ENCODE measurements at places on chromosomes 2 and 18. TPM values are rescaled to one million over a fixed set of nuclear protein-coding genes. Genes with fewer than 3 reads are reported as not detected.

DNA sequence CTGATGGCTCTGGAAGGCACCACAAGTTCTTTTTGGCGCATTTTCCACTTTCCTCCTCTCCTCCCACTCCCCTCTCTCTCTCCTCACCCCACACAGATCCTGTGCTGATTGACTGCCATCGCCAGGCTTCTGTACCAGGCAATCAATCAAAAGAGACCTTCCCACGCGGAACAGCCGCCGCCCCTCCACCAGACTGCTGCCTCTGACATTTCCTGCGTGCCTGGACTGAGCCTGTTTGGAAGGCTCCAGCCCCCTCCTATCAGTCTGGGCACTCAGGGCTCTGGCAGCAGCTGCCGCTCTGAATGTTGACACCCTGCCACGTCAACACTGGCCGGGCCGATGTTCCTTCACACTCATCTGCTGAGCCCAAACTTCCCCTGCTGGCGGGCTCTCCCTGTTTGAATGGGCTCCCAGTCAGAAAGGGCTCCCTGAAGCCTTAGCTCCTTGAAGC lies 467.7 kb downstream of the EPHA4 start:
- peaks cover 11% of the 10 kb centered on the region for H3K4me1 ChIP-seq
- H3K36me3 ChIP-seq = no peaks in the 10 kb centered on the region
- peak; percentile 85 for DNase-seq
- H3K4me3 ChIP-seq = peak overlapping the region; percentile 27
- H3K27me3 ChIP-seq = peaks cover 2% of the 10 kb centered on the region

The CHRNG gene
- not detected for total RNA-seq

DNA sequence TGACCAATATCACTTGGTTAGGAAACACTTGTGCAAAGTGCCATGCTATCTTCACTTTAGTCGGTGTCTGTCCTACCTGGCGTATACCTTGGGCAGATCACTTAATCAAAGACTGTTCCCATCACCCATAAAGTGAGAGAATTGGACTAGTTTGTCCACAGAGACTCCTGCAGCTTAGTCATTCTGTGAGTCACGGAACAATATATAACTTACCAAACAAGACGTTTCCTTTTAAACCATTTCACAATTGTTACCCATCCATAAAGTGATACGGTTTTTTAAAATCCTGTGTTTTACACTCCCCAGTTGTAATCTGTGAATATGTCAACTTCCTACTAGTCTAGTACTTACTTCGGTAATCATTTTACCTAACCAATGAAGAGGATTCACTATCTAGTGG lies 499.3 kb upstream of the SMIM21 start:
- H3K4me1 ChIP-seq = no peaks in the 10 kb centered on the region
- DNase-seq = no peak
- H3K27ac ChIP-seq = no peak overlapping the region
- no peak overlapping the region for H3K4me3 ChIP-seq

The HK2 gene
- 19.3 TPM for total RNA-seq

DNA sequence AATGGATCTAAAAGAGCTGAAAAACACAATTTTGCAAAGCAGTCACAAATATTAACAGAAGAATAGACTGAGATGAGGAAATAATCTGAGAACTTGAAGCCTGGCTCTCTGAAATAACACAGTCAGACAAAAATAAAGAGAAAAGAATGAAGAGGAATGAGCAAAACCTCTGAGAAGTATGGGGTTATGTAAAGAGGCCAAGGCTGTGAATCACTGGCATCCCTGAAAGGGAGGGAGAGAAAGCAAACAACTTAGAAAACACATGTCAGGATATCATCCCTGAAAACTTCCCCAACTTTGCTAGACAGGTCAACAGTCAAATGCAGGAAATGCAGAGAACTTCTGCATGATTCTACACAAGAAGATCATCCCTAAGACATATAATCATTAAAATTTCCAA lies 73.5 kb upstream of the LHCGR start:
- no peaks in the 10 kb centered on the region for H3K27me3 ChIP-seq
- H3K36me3 ChIP-seq = no peaks in the 10 kb centered on the region
- H3K4me1 ChIP-seq = no peaks in the 10 kb centered on the region
- H3K4me3 ChIP-seq = no peak overlapping the region

The OTOS gene
- total RNA-seq = not detected

GRCh38 chr2:2914252-2914651 lies 463.4 kb downstream of the EIPR1 start:
- H3K27me3 ChIP-seq = no peaks in the 10 kb centered on the region
- DNase-seq = no peak
- H3K4me1 ChIP-seq = no peaks in the 10 kb centered on the region
- H3K4me3 ChIP-seq = no peak overlapping the region
- H3K36me3 ChIP-seq = no peaks in the 10 kb centered on the region

GRCh38 chr2:222792001-222792611 lies 68.7 kb upstream of the ACSL3 start:
- peaks cover 23% of the 10 kb centered on the region for H3K4me1 ChIP-seq
- no peaks in the 10 kb centered on the region for H3K36me3 ChIP-seq
- peak; percentile 62 for DNase-seq
- H3K4me3 ChIP-seq = no peak overlapping the region

The ELOA2 gene
- total RNA-seq = not detected

DNA sequence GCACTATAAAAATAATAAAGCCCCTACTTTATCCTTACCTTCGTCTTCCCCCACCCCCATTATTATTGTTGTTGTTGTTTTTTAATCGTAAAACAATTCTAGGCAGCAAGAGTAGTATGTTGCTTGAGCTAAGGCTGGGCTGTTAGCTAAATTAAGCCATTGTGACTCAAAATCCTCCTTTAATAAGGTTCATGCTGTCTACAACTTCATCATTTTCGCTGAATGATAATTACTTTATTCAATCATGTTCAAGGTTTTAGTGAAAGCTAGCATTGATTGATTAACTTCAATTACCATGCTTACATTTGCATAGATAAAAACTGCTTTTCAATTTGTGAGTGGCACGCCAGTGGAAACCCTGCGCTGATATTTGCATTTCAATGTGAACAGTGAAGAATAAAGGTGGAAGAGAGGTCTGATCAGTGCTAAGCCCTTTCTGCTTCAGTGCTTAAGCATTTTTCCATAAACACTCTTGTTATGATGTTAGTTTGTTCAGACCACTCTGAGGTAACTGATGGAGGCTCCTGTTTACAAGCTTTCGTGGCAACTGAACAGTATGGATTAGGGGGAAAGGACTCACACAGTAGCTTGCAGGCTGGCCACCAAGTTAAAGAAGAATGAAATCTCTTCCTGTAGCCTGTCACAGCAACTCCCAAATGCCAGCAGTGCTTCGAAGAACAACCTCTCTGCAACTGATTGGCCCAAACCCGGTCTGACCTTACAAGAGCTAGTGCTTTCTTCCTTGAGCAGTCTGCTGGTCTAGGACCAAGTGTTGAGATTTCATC lies 156.8 kb downstream of the GPD2 start:
- no peaks in the 10 kb centered on the region for H3K4me1 ChIP-seq
- no peak overlapping the region for H3K4me3 ChIP-seq
- no peaks in the 10 kb centered on the region for H3K36me3 ChIP-seq
- no peak for DNase-seq

DNA sequence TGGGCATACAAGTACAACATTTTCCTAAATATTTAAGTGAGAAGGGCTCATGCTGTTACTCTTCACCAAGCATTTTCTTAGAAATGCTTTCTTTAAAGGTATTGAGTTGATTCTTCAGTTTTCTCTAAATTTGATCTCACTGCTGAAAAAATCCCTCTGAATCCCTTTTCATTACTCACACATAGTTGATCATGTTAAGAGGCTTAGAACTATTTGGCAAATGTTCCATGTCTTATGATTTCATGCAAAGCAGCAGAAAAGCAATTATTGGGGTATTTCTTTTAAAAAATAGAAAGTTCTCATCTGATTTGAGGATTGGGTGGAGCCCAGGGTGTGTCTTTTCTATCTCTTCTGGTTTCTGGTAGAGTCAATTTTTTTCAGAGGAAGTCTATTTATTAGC lies 1079.8 kb upstream of the ZEB2 start:
- no peak overlapping the region for H3K4me3 ChIP-seq
- H3K4me1 ChIP-seq = peaks cover 8% of the 10 kb centered on the region

The EMX1 gene
- total RNA-seq = not detected

DNA sequence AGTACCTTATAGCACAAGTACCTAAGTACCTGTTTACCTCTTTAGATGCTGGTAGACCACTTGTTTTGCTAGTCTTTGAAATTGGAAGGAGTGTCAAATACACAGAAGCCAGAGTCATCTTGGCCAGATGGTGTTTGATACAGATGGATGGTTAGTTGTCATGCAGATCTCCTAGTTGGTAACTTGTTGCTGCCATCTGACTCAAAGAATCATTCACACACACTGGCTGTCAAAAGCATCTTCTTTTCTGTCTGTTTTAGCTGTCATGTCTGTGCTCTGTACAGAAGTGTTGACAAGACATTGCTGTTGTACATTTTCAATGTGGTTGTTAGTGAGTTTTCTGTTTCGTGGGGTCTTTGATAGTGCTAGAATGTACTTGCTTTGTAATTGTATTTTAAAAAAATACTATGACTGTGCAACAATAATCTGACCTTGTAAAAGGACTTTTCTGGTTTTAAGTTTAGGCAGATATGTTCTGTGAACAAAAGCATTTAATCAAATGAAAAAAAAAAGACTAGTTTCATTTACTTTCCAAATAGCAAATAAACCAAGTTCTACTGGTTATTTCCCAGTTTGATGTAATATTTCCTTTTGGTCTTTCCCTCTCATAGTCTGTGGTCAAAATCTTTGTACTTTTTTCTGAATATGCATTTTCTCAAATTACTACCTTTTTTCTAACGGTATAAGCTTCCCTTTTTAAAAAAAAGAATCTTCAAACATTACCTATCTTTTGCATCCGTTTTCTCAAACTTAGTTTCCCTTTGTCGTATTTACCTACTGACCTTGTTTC lies 39.9 kb downstream of the TANK start:
- H3K27ac ChIP-seq = no peak overlapping the region
- H3K36me3 ChIP-seq = peaks cover 3% of the 10 kb centered on the region
- peaks cover 19% of the 10 kb centered on the region for H3K4me1 ChIP-seq

DNA sequence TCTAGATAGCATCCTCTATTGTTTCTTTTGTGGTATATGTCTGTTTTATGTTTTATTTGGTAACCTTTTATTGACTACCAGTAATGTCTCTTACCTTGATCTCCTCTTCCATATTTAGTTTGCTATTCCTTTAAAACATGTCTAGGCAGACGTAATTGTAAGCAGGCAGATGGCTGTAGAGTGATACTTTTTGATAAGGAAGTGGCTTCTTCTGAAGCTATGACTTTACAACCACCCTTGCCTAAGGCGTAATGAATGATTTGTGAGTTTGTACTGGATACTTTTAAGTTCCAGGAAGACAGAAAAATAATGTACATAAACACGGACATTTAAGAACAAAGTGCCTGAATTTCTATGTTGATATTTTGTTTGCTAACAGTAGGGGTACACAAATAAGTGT lies 85.6 kb downstream of the ZNF804A start:
- no peak overlapping the region for H3K27ac ChIP-seq
- no peak for DNase-seq
- no peaks in the 10 kb centered on the region for H3K27me3 ChIP-seq
- H3K4me1 ChIP-seq = no peaks in the 10 kb centered on the region
- no peaks in the 10 kb centered on the region for H3K36me3 ChIP-seq
- no peak overlapping the region for H3K4me3 ChIP-seq

- H3K27me3 ChIP-seq = no peaks in the 10 kb centered on the region
- no peak overlapping the region for H3K27ac ChIP-seq
- H3K4me1 ChIP-seq = no peaks in the 10 kb centered on the region
- no peak for DNase-seq
- no peaks in the 10 kb centered on the region for H3K36me3 ChIP-seq
- no peak overlapping the region for H3K4me3 ChIP-seq
Measured at GRCh38 chr2:138493334-138493733, 8.2 kb upstream of the SPOPL start.

DNA sequence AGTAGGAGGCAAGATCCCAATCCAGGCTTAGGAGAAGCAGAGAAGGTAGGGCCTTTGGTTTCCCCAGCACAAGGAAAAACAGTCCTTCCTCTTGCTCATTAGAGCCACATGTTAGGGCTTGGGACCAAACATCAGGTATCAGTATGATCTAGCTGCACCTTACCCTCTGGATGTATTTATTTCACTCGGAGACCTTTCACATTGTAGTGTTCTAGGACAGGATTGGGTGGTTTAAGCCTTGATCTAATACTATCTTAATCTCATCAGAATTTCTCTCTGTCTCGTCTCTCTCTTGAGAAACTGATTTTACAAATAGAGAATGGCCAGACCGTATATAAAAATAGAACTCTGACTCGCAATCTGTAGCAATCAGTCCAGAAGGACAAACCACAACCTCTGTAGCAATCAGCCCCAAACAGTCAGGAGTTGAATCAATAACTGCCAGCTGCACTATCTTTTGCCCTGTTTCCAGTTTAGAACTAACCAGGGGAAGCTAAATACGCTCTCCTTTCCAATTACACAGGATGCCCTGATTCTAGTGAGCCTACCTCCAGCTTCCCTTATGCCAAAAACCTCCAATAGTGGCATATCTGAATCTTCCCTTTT lies 207.1 kb downstream of the TDRD15 start:
- H3K27me3 ChIP-seq = no peaks in the 10 kb centered on the region
- no peak overlapping the region for H3K27ac ChIP-seq
- no peak overlapping the region for H3K4me3 ChIP-seq
- DNase-seq = no peak
- H3K4me1 ChIP-seq = no peaks in the 10 kb centered on the region

GRCh38 chr2:201808027-201808426 lies 1.7 kb downstream of the CDK15 start:
- peaks cover 7% of the 10 kb centered on the region for H3K4me1 ChIP-seq
- no peaks in the 10 kb centered on the region for H3K36me3 ChIP-seq
- H3K27me3 ChIP-seq = peaks cover 4% of the 10 kb centered on the region

The SMYD1 gene
- total RNA-seq = 413 TPM

The SPP2 gene
- not detected for total RNA-seq

- no peak for DNase-seq
- no peaks in the 10 kb centered on the region for H3K36me3 ChIP-seq
- no peak overlapping the region for H3K4me3 ChIP-seq
- peaks cover 62% of the 10 kb centered on the region for H3K4me1 ChIP-seq
- H3K27me3 ChIP-seq = no peaks in the 10 kb centered on the region
- H3K27ac ChIP-seq = peak overlapping the region; percentile 71
Measured at GRCh38 chr2:105376010-105376409, 22.8 kb downstream of the FHL2 start.

The FAM210A gene
- total RNA-seq = 65.4 TPM

DNA sequence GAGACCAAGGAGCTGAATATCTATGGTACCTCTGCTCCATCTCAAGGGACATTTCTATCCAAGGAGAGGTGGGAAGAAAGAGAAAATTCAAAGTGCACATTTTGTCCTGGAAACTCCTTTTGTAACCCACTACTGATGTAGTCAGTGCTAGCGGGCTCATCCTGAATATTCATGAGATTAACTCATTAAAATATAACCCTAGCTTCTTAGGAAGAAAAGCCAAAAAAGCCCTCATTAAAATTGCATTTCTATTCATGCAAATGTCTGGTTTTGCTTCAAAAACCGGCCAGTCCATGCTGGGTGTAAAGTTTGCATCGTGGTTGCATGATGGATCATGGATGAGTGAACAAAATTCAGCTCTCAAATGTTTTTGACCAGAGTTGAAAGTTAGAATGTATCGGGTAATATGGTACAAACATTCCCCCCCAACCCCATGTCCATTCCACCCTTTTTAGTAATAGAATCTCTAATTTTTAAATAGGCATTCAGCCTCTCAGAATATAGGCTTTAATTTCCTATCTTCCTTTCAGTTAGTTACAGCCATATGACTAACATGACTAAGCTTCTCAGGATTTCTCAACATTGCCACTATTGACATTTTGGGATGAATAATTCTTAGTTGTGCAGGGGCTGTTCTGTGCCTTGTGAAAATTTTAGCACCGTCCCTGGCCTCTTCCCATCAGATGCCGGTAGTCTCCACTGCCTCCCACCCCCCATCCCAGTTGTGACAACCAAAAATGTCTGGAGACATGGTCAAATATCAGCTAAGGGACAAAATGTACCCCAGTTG lies 104.2 kb upstream of the RND3 start:
- H3K36me3 ChIP-seq = no peaks in the 10 kb centered on the region
- H3K4me1 ChIP-seq = no peaks in the 10 kb centered on the region
- no peak overlapping the region for H3K27ac ChIP-seq
- no peaks in the 10 kb centered on the region for H3K27me3 ChIP-seq
- H3K4me3 ChIP-seq = no peak overlapping the region

Data from heart right ventricle (tissue), 16 donors.